ENCODE measurements at places on chromosomes 5 and 9. TPM values are rescaled to one million over a fixed set of nuclear protein-coding genes. Genes with fewer than 3 reads are reported as not detected.

GRCh38 chr9:126233913-126234525 lies 92.6 kb upstream of the MVB12B start:
- no peak for DNase-seq

DNA sequence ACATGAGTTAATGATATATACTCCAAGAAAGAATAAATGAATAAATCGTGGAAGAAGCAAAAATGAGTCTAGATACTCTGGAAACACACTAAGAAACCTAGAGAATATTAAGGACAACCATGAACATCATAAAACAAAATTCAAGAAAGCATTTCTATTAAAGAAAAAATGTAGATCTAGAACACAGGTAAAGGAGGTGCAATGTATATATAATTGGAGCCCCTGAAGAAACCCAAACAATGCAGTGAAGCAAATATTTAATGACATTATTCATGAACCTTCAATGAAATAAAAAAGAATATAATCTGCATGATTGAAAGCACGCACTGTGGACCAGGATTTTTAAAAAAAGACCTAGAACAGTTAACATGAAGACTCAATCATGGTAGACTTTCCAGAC lies 150.1 kb downstream of the ATPSCKMT start:
- no peak for DNase-seq

GRCh38 chr9:5579881-5580280 lies 49.0 kb upstream of the RIC1 start:
- DNase-seq, result no peak

DNA sequence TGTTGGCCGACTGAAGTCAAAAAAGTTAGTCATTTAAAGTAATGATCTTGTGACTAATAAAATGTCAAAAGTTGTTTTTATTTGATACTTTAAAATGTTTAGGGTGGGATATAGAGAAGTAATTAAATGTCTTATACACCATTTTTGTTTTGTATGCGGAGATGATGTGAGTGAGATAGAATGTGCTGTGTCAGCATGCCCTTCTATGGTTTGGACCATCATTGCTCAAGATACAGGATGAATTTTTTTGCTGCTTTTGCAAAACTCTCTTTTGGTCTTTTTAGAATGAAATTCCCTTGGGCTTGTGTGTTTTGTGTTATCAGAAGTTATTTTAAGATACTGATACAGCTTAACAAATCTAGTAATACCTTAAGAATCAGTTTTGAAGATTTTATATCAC lies 12.5 kb downstream of the SRFBP1 start:
- DNase-seq, result no peak

- peak; percentile 41 for DNase-seq
Measured at GRCh38 chr5:141508798-141509611, 20.1 kb downstream of the PCDHGC5 start.

HRCT1 gene
- 60.2 TPM for total RNA-seq

FSD1L gene
- total RNA-seq, result 8.1 TPM

CCDC171 gene
- 5.1 TPM for total RNA-seq

NAIP gene
- 22.1 TPM for total RNA-seq

RLN2 gene
- total RNA-seq, result not detected

All from transverse colon (tissue), 4 donors.